Activated T-helper 1 cell treated with anti-CD3 and anti-CD28 coated beads, Interleukin-2, amount 50 U/mL, for 16 hours (primary cell): ENCODE measurements at places on chromosomes 2 and 18.

DNA sequence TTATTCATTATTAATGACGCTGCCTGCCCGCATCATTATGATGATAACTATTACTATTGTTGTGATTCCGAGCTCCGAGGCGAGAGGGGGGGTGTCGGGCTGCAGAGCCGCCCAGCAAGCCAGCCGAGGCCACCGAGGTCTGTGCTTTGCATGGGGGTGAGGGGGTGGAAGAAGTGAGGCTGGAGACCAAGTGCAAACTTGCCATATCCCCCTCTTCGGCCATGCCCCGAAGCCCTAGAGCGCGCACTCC lies 3.6 kb downstream of the BCL11A start:
- DNase-seq, result no peak

DNA sequence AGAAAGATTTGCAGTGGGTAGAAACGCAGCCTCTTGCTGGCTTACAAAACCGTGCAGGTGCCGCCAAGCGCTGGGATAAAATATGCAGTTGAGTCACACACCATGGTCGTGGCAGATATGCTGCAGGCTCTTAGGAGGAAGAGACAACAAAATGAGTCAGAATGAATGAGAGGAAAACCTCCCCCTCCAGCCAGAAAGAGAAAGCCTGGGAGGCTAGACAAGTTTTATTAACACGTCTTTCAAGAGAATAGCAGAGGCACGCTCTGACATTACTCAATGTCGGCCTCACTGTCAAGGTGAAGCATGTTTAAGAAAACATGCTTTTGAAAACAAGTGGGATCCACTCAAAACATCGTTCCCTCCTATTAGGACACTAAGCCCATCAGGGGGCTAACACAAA lies 37.1 kb upstream of the ZCCHC2 start:
- DNase-seq, result no peak

- DNase-seq, result no peak
Observed at GRCh38 chr2:1775511-1776035, 31.3 kb upstream of the PXDN start.

GRCh38 chr2:196063773-196064172 lies 4.9 kb downstream of the DNAH7 start:
- DNase-seq, result no peak
